ENCODE measurements at places on chromosomes 7 and 10. TPM values are rescaled to one million over a fixed set of nuclear protein-coding genes. Genes with fewer than 3 reads are reported as not detected.

GRCh38 chr7:10855583-10855982 lies 118.1 kb upstream of the PHF14 start:
- DNase-seq, result no peak

- no peak for DNase-seq
These were observed 251.2 kb downstream of the SORCS1 start for GRCh38 chr10:106913348-106913747.

DNA sequence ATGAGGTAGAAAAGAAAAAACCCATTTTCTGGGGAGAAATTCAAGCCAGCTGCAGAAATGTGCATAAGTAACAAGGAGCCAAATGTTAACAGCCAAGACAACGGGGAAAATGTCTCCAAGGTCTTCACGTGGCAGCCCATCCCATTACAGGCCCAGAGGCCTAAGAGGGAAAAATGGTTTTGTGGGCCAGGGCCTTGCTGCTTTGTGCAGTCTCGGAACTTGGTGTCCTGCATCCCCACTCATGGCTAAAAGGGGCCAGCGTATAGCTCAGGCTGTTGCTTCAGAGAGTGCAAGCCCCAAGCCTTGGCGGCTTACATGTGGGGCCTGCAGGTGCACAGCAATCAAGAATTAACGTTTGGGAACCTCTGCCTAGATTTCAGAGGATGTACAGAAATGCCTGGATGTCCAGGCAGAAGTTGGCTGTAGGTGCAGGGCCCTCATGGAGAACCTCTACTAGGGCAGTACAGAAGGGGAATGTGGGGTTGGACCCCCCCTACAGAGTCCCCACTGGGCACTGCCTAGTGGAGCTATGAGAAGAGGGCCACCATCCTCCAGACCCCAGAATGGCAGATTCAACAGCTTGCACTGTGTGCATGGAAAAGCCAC lies 9.0 kb downstream of the ORC5 start:
- DNase-seq, result no peak

DNA sequence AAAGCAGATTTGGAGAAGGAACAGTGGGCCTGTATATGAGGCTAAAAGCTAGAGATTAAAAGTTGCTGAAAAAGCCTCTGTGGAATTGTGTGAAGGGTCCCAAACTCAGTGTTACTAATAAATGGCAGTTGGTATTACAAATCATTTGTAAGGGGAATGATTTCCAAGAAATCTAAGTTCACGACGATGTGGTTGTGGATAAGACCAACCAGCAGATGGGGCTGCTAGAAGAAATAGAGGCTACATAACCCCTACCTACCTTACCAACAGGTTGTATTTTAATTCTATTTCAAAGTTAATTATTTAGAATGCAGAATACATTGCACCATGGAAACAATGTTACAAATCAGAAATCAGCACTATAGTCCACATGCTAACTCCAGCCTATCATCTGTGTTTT lies 377.1 kb downstream of the HPSE2 start:
- DNase-seq, result no peak

DNA sequence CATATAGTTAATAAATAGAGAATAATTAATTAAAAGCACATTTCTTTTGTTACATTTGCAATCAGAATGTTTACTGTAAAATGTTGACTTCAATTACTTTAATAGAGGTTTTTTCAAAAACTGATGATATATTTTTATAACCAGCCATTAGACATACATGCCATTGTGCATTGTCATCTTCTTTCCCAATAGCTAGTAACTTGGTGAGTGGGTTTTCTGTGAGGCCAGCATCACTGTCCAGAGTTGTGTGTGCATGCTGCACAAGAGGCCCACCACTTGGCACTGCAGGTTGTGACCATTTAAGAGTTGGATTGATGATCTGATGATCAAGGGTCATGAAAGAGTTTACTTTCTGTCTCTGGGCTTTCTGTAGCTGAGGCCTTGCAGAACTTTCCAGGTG lies 46.5 kb downstream of the TFEC start:
- no peak for DNase-seq

DNA sequence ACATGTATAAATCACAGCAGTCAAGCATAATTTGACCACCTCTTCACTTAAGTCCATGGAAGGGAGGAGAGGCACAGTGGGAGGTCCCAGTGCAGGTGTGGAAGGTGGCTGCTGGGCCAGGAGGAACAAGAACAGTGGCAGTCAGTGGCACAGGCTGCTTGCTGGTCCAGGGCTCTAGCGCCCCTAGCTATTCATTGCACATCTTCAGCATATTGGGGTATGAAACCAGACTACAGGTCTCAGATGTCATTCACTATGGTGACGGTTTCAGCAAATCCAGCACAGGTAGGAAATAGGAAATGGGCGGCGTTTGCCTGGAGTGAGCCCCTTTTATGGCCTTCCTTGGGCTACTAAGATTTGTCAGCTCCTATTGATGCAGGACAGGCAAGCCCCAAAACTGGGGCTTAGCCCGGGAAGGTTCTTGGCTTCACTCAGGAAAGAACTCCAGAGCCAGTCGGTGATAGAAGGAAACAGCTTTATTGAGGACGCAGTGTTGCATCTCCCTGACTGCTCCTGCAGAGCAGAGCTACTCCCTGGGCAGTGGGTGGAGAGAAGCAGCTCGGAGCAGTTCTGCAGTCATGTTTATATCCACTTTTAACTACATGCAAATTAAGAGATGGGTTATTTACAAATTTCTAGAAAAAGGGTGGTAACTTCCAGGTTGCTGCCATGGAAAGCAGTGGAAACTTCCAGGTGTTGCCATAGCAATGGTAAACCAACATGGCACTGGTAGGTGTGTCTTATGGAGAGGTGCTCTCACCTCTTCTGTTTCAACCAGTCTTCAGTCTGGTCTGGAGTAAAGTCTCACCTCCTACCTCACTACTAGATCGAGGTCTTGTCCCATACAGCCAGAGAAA lies 608.8 kb downstream of the PARD3 start:
- DNase-seq, result no peak

GRCh38 chr10:10826125-10826524 lies 191.5 kb upstream of the CELF2 start:
- no peak for DNase-seq

- no peak for DNase-seq
These were observed 72.9 kb upstream of the AMPH start for GRCh38 chr7:38704041-38704547.

GRCh38 chr10:44352316-44353127 lies 32.4 kb downstream of the CXCL12 start:
- no peak for DNase-seq

CLDN4 gene
- total RNA-seq, result not detected
